ENCODE measurements at places on chromosomes 7 and 10.

- no peak for DNase-seq
Observed at GRCh38 chr7:127239814-127240213, 12.9 kb downstream of the GRM8 start.

DNA sequence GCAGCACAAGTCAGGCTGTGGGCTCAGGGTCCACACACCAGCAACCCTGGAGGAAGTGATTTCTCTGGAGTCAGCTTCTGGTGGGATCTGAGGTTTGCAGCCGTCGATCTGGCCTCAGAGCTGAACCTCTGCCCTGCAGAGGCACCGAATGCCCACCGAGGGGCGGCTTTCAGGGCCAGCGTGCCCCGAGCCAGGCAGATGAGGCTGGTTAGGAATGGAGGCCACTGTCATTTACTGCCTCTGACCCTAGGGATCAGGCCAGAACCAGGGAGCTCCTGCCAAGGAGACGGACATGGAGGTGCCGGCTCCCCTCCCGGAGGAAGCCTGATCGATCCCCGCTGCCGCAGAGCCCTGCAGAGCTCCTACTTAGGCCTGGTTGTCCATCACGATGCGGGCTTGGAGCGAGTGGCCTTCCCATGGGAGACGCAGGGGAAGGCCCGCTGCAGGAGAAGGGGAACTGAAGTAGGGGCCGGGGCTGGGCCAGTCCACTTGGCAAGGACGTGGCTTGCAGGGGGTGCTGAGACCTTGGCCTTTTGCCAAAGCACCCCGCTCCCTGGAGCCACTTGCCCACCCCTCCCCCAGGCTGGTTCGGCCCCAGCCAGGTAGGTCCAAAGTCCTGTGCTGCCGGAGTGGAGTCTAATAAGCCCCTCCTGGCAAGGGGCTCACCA lies 19.6 kb upstream of the ELFN1 start:
- no peak for DNase-seq

- no peak for DNase-seq
Observed at GRCh38 chr10:13206546-13207443, 27.4 kb downstream of the UCMA start.

DNA sequence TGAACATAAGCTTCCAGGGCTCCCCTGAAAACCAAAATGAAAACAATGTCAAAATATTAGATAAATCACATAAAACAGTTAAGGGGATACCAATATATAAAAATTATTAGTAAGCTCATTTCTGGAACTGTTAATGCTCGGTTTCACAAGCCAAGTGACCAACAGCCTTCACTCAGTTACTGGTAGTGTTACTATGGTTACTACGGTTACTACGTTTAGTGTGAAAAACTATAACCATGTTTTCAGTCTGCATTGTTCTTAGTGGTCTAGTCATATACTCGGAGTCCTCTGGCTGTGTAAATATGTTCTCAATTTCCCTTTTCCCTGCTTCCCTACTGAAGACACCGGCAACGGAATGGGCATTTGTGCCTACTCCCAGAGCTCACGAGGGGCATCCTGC lies 34.8 kb downstream of the HBP1 start:
- DNase-seq = no peak

- DNase-seq = no peak
Observed at GRCh38 chr10:12419262-12419847, 70.0 kb downstream of the CAMK1D start.

- DNase-seq = no peak
Observed at GRCh38 chr10:55449981-55450380, 649.0 kb upstream of the PCDH15 start.

DNA sequence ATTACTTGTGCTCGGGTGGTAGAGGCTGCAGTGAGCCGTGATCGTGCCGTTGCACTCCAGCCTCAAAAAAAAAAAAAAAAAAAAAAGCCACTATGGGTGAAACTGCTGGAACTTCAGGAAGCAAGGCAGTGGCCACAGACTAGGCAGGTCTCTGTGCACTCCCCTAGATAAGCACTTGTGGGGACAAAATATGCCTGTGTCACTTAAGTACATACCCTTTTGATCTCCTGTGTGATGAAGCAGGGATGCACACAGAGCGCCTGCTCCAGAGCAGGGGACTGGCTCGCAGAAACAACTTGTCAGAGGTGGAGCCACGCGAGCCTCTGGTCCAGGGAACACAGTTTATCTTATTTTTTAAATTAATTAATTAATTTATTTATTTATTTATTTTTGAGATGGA lies 42.9 kb upstream of the PSAP start:
- DNase-seq = no peak

DNA sequence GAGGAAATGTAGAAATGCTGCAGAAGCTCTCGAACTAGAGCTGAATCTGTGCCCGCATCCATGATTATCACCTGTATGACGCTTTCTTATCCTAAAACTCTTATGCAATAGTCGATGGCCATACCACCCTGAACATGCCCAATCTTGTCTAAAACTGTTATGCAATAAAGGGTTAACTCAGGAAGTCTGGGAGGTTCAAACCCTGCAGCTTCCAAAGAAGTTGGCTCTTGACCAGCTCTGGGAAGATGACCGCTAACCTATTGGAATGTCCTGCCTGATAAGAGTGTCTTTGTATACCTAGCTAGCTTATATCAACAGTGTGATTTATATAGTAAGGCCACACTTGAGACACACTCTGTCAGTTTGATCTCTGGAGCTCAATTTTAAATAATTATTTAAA lies 3.4 kb upstream of the C10orf88 start:
- no peak for DNase-seq
